BJ (cell line): ENCODE measurements at places on chromosomes 5 and 9.

- DNase-seq = no peak
Observed at GRCh38 chr9:75440914-75441313, 352.6 kb downstream of the OSTF1 start.

- no peak for DNase-seq
Observed at GRCh38 chr5:175920231-175920811, 47.8 kb downstream of the THOC3 start.

- DNase-seq = no peak
Observed at GRCh38 chr9:318646-319045, 104.0 kb downstream of the DOCK8 start.

GRCh38 chr5:171992813-171993212 lies 13.6 kb downstream of the FBXW11 start:
- no peak for DNase-seq

- no peak for DNase-seq
Observed at GRCh38 chr5:179251276-179251969, 93.8 kb downstream of the ADAMTS2 start.

DNA sequence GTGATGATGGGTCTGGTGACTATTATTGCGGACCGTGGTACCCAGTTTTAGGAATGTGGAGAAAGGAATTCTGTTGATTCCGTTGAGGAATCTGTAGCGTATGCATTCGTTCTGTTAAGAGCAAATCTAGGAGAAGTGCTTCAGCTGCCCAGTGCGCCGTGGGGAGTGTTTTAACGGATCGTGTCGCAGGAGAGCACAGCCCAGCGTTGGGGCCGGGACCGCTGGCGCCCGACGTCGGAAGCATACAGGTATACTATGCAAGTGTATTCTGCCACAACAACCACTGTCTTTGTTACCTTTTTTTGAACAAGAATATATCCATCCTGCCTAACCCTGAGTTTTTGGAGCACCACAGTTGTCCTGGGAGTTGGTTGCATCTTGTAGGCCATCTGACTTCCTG lies 42.7 kb downstream of the TENT4A start:
- no peak for DNase-seq

- no peak for DNase-seq
Observed at GRCh38 chr5:81980160-81980559, 8.3 kb downstream of the ATG10 start.

DNA sequence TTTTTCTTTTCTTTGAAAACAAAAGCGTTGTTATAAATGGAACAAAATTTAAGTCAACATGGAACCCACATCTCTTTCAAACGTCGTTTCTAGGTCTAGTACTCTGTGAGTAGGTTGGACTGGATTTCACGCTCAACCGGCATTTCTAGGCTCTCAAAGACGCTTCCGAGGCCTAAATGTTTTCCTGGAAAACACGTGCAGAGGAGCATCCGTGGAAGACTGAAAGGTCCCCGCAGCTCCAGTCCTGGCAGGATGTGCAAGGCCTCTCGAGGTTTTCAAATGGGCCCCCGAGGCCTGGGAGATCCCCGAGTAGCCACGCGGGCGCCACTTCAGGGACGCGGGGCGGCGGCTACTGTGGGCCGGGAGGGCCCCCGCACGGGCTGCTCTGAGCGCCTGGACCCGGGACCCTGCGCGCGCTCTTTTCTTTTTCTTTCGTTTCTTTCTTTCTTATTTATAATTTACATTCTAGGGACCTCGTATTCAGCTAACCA lies 4.2 kb upstream of the IRX2 start:
- no peak for DNase-seq

GRCh38 chr9:87307848-87308247 lies 189.8 kb upstream of the DAPK1 start:
- no peak for DNase-seq

GRCh38 chr5:81137833-81138232 lies 95.3 kb upstream of the CKMT2 start:
- no peak for DNase-seq

GRCh38 chr5:172834415-172835289 lies 601 bp downstream of the ERGIC1 start:
- DNase-seq = no peak

DNA sequence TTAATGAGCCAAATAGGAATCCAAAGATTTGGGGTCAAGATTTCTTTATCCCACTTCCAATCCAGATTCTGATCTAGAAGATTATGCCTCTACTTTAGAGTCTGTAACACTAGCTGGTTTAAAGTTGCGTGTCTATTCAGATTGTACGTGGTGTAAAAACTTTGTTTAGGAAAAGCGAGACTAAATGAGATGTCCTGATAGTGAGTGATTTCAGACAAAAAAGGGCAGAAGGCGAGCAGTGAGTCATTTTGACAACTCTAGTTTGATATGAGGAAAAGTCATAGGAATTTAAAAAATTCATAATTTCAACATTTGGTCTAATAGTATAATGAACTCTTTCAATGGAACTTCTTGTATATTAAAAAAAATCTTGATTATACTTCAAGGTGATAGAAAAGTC lies 119.6 kb upstream of the KLF9 start:
- no peak for DNase-seq

DNA sequence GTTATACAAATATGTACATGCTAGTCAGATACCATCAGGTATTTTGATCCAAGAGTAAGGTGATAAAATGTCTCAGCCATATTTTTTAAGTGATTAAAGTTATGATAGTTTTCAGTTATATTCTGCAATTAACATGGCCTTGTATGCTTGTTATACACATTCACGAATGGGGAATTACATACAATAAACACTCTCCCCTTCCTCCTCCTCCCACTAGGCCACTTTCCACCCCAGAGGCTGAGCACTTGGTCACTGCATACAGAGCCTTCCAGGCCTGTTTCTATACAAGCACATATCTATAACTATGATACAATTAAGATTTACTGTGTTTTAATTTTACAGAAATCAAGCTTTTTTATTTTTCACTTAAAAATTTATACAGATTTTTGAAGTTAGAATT lies 104.7 kb upstream of the PIK3R1 start:
- DNase-seq = no peak

- DNase-seq = no peak
Observed at GRCh38 chr9:15693701-15694100, 140.9 kb downstream of the CCDC171 start.

- DNase-seq = peak; percentile 32
Observed at GRCh38 chr9:108953983-108954574, 19.9 kb downstream of the ABITRAM start.

DNA sequence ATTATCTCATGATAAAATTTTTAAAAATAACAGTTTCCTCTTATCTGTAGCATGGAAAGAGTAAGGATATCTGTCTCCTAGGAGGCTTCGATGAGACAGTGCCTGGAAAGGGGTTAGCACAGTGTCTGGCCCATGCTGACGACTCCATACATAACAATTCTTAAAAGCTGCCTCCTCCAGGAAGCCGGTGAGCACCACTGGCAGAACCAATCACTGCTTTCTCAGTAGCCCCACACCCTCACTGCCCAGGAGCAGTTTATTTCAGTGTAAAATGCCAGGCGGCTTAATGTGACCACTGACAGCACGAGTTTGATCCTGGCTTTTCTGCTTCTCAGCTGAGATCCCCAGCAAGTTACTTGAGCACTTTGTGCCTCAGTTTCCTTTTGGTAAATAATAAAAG lies 1.2 kb upstream of the NIPAL4 start:
- DNase-seq = no peak

DNA sequence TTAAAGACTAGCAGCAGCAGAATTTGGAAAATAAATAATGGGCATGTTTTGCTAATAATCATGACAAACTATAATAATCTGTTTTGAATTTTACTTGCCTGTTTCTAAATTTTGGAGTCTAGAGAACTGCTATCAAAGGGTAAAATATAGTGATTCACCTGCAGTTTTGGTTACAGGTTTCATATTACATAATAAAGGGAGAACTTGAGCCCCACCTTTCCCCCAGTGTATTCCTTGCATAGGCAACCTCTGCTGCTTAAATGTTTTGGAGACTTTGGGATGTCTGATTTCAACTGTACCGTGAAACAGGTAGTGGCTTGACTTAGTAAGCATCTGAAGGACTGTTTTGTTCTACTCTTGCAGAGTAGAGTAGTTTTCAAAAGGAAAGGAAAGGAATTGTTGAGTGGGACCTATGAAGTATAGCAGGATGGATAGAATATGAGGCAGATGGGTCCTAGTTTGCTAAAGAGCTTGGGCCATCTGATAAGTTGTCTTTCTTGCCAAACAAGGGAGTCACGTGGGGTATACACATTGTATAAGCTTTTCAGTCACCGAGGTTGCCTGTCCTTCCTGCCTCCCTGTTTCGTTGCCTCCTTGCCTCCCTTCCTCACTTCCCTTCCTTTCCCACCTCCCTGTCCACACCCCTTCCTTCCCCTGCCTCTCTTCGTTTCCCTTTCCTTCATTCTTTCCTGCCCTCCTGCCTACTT lies 19.1 kb downstream of the CREBRF start:
- DNase-seq = no peak

DNA sequence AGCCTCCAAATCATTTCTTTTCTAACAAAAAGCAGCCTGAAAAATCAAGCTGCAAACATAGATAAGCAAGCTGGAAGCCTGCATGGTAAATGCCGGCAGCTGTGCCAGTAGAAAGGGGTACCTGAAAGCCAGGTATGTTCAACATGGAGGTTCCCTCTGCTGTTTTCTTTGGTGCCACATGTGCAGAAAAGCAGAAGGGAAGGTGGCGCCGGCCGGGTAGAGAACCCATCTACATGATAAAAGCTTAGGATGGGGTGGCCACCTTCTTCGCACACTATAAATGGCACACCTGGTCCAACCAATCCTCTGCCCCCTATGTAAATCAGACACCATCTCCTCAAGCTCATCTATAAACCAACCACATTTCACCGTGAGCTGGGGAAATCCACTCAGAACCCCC lies 268.9 kb upstream of the IRX2 start:
- DNase-seq = no peak

- DNase-seq = no peak
Observed at GRCh38 chr9:105678163-105678562, 15.9 kb downstream of the TAL2 start.

GRCh38 chr5:122846051-122846550 lies 688 bp downstream of the SNX24 start:
- no peak for DNase-seq

DNA sequence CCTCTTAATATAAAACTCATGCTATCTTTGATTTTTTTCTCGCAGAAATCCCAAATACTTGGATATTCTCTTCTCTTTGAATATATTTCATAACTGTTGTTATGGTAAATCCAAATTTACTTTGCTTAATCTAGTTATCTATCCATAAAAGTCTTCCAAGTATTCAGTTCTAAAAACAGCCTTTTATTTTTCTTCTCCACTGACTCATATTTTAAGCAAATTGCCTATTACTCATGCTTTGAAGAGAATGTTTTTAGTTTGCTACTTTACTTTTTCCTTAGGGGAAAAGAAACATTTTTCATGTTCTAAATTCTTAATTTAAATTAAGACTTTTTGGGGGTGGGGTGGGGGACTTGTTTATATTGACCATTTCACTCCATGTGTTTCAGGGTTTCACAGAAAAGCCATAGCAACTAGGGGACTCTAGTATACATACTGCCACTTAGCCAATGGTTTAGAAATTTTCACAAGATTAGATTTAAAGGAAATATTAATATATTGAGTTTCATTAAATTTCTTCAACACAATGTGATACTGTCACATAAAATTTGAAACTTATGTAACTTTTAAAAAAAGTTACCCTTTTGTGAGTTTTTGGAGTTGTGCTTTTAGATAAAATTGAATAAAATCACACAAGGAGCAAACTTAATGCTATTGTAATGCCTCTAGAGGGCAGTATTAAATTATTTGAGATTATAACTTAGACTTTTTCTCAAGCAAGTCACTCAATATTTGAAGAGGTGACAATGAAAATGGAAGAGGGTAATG lies 545.8 kb upstream of the ARRDC3 start:
- DNase-seq = no peak

DNA sequence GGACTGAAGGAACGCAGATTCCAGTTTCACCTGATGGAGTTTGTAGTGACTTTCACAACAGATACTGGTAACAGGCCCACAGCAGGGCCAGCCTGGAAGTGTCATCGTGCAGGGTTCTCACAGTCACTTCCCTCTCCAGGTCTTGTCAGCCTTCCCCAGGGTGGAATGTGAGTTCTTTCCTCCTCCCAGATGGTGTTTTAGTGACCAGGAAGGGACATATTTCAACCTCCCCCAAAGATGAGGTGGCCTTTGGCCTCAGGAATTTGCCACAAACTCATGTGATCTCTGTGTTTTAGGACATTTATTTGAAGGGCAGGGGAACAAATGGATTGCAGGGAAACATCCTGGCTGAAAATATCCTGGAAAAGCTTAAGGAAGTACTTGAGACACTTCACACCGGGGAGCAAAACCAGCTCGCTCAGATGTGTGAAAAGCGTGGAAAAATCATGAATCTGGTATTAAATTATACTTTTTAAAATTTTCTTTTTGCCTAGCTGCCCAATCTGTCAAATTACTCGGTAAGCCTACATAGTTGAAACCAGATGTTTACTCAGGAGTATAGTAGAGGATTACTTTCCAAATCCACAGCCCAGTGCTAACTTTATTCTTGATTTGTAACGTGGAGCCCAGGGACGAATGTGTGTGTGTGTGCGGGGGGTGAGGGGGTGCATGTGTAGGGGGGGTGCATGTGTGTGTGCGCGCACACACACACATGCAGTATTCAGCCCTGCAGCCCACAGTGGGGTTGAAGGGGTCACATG lies 66.8 kb downstream of the PTPDC1 start:
- no peak for DNase-seq
